B cell (primary cell): ENCODE measurements at places on chromosomes 7 and 10. TPM values are rescaled to one million over a fixed set of nuclear protein-coding genes. Genes with fewer than 3 reads are reported as not detected.

GRCh38 chr7:29748286-29749099 is 57.8 kb upstream of the WIPF3 start:
- no peak overlapping the region for H3K27ac ChIP-seq
- no peaks in the 10 kb centered on the region for H3K27me3 ChIP-seq
- no peaks in the 10 kb centered on the region for H3K4me1 ChIP-seq
- no peak for DNase-seq
- no peak overlapping the region for H3K4me3 ChIP-seq

Gene CPA5
- not detected in 2 replicates for total RNA-seq

- no peaks in the 10 kb centered on the region for H3K27me3 ChIP-seq
- peak overlapping the region; percentile 91 for H3K4me3 ChIP-seq
- peaks cover 6% of the 10 kb centered on the region for H3K36me3 ChIP-seq
- peak overlapping the region; percentile 74 for H3K27ac ChIP-seq
- DNase-seq, result no peak
These were observed 1.4 kb downstream of the VOPP1 start for GRCh38 chr7:55570939-55571338.

GRCh38 chr7:152674860-152675758 is 832 bp downstream of the XRCC2 start:
- no peaks in the 10 kb centered on the region for H3K36me3 ChIP-seq
- H3K4me3 ChIP-seq, result peak overlapping the region; percentile 77
- peak overlapping the region; percentile 90 for H3K27ac ChIP-seq
- H3K4me1 ChIP-seq, result peaks cover 11% of the 10 kb centered on the region
- no peak for DNase-seq

Gene LIPA
- total RNA-seq, result 36.5 and 38.9 TPM in 2 replicates

Gene GJD4
- not detected in 2 replicates for total RNA-seq

DNA sequence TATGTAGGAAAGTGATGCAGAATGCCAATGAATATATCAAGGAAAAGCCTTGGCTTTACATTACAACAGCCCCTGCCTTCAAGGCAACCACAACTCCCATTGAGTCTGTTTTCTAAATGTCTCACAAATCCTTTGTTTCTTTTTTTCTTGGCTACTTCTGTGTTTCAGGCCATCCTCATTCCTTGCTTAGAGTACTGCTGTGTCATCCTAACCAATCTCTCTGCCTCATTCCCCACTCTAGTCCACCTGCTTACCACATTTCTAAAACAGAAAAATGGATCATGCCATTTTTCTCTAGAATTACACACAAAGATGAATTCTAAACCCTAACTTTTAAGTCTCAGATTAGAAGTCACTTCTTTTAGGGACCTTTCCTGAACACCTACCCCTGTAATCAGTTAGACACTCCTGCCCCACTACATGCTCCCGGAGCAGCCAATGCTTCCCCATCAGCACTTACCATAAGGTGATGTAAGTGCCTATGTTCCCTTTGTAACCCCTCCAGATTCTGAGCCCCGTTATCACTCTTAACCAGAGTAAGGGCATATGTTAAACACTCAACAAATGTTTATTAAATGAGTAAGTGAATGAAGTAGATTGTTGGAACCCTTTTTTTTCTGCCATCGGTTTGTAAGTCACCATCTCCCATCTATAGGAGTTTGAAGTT is 2.8 kb downstream of the BORCS7 start:
- H3K27ac ChIP-seq, result no peak overlapping the region
- no peak overlapping the region for H3K4me3 ChIP-seq
- H3K4me1 ChIP-seq, result no peaks in the 10 kb centered on the region
- no peak for DNase-seq
- H3K36me3 ChIP-seq, result peaks cover 8% of the 10 kb centered on the region

Gene MPP7
- total RNA-seq, result 13.1 and 13.6 TPM in 2 replicates

GRCh38 chr10:119395280-119396007 is 147.1 kb downstream of the RGS10 start:
- H3K4me1 ChIP-seq, result peaks cover 37% of the 10 kb centered on the region
- H3K4me3 ChIP-seq, result no peak overlapping the region
- no peaks in the 10 kb centered on the region for H3K27me3 ChIP-seq
- H3K27ac ChIP-seq, result peak overlapping the region; percentile 65
- peak; percentile 75 for DNase-seq
- no peaks in the 10 kb centered on the region for H3K36me3 ChIP-seq

DNA sequence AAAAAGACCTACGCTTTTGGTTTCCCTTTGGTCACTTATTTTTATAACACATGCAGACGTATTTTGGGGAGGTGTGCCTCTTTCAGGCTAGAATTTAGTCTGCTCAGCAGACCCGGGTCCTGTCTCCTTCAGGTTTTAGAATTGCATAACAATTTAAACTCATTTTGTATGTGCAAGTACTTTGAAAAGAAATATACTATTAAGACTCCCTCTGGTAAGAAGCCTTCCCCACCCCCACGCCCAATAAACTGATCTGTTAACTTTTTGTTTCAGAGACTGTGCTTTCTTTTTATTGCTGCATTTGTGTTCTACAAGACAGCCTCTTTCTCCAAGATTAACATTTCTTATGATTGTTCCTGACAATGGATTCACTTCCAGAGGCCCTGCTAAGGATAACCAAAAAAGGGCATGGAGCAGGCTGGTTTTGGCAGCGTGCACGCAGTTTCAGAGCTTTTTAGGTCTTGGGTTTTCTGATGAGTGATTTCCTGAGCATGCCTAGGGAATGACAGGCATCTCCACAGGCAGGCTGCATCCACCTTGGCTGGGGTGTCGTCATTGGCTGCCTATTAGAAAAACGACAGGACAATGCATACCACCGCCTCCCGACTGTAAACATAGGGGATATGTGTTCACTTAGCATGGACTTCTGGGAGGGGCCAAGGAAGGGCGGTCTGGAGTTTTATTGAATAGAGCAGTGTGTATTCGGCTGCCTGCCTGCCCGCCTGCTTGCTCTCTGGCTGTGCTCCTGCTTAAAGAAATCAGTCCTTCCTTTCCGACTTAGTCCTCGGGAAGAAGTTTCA is at the start of gene CALD1:
CALD1 (plus strand) TSS at position 694 of the 800 bp plus-strand sequence. CDS start 88,100 bp downstream, outside the sequence.
- peaks cover 21% of the 10 kb centered on the region for H3K4me1 ChIP-seq
- peaks cover 8% of the 10 kb centered on the region for H3K27me3 ChIP-seq
- DNase-seq, result no peak
- no peak within 1 kb of the TSS for H3K27ac ChIP-seq
- no peak within 1 kb of the TSS for H3K4me3 ChIP-seq

GRCh38 chr10:104323085-104323484 is 15.2 kb downstream of the ITPRIP start:
- H3K27me3 ChIP-seq, result no peaks in the 10 kb centered on the region
- H3K27ac ChIP-seq, result peak overlapping the region; percentile 67
- H3K36me3 ChIP-seq, result no peaks in the 10 kb centered on the region
- peaks cover 98% of the 10 kb centered on the region for H3K4me1 ChIP-seq

GRCh38 chr10:29823553-29824080 is 188.8 kb upstream of the SVIL start:
- no peak for DNase-seq
- H3K36me3 ChIP-seq, result no peaks in the 10 kb centered on the region

Gene ZNF853
- 5.2 and 6.3 TPM in 2 replicates for total RNA-seq

- no peak overlapping the region for H3K4me3 ChIP-seq
- H3K27me3 ChIP-seq, result no peaks in the 10 kb centered on the region
These were observed 210.1 kb downstream of the KIAA1217 start for GRCh38 chr10:24419066-24419465.

DNA sequence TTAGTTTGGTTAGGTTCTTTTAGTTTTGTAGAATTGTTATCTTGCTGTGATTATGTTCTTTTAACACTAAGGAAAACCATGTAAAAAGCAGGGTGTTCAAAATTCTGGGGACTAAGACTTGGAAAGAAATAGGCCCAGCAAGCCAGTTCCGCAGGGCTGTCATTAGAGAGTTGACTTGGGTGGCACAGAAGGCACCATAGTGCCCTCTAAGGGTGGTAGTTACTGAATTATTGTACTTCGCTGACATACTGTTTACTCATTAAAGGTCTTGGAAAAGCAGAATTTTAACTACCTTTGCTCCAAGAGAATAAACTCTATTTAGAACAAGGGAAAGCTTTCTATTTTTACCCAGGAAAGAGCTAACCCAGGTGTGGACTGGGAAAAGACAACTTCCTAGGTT is 86.5 kb downstream of the OTUD1 start:
- H3K27ac ChIP-seq, result no peak overlapping the region
- H3K27me3 ChIP-seq, result no peaks in the 10 kb centered on the region
- peaks cover 17% of the 10 kb centered on the region for H3K4me1 ChIP-seq
- no peaks in the 10 kb centered on the region for H3K36me3 ChIP-seq

DNA sequence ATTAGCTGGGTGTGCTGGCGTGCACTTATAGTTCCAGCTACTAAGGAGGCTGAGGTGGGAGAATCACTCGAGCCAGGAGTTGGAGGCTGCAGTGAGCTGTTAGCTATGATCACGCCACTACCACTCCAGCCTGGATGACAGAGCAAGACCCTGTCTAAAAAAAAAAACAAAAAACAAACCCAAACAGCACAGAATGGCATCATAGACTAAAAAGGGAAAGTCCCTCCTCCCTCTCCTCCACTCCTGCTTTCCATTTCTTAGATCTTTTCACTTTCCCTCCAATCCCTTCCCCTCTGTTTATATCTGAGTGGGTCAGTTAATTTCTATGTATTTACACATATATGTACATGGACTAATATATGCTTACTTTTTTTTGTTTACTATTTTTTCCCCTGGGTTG is 10.4 kb upstream of the PIP4K2A start:
- no peak overlapping the region for H3K27ac ChIP-seq
- H3K4me1 ChIP-seq, result peaks cover 41% of the 10 kb centered on the region
- H3K4me3 ChIP-seq, result no peak overlapping the region
- DNase-seq, result no peak

Gene CHAT
- not detected in 2 replicates for total RNA-seq

DNA sequence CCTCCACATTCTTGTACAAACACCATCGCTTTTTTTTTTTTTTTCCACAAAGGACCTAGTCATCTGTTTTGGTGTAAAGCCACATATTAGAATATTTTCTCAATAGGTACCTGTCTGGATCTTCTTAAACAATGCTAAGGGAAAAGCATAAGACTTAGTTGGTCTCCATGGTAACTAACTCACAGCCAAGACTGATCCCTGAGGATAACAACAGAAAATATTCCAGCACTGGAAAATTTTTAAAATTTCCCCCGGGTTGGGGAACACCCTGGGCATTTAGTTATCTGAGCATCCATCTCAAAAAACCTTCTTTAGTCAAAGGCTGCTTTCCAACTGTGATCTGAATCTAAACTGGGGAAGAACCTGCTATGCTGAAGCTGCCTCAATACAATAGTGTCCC is 43.7 kb upstream of the CCDC6 start:
- no peak overlapping the region for H3K4me3 ChIP-seq
- no peak overlapping the region for H3K27ac ChIP-seq
- DNase-seq, result no peak
